ENCODE measurements at places on chromosomes 7 and 10. TPM values are rescaled to one million over a fixed set of nuclear protein-coding genes. Genes with fewer than 3 reads are reported as not detected.
A peak's percentile ranks its signal among the peaks of the same experiment; 100 is the strongest.

Gene CALCR
- total RNA-seq = 0.20 TPM

DNA sequence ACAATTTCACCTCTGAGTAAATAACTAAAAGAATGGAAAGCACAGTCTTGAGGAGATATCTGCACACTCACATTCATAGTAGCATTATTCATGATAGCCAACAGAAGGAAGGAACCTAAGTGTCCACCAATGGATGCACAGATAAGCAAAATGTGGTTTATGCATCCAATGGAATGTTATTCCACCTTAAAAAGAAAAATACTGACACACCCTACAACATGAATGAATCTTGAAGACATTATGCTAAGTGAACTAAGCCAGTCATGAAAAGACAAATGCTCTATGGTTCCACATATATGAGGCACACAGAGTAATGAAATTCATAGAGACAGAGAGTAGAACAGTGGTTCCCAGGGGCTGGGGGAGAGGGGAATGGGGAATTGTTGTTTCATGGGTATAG lies 6.5 kb upstream of the CCSER2 start:
- no peak for DNase-seq
- no peaks in the 10 kb centered on the region for H3K36me3 ChIP-seq
- H3K4me1 ChIP-seq = no peaks in the 10 kb centered on the region

DNA sequence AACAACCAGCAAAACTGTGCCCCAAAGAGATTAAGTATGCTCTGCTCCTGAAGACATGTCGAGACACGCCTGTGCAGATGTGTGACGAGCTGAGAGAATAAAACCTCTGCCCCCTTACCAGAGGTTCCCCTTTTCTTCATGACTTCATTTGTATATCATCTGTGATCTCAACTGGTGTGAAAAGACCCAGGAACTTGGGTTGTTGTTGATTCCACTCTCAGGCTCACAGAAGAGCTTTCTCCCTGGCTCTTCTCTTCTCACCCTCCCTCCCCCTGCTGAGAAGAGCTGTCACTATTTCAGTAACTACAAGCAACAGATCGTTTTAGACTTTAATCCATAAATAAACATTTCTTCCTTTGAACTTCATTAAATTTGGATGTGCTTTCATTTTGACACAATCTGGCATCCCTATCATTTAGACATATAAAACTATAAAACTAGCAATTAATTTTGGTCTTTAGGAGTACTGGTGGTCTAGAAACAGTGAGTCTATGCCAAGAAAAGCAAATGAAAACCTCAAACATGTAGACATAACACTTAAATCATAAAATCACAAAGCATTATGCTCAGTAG lies 179.3 kb upstream of the FZD8 start:
- peak; percentile 55 for DNase-seq
- H3K4me3 ChIP-seq = no peak overlapping the region
- H3K4me1 ChIP-seq = peaks cover 5% of the 10 kb centered on the region
- no peak overlapping the region for H3K27ac ChIP-seq

DNA sequence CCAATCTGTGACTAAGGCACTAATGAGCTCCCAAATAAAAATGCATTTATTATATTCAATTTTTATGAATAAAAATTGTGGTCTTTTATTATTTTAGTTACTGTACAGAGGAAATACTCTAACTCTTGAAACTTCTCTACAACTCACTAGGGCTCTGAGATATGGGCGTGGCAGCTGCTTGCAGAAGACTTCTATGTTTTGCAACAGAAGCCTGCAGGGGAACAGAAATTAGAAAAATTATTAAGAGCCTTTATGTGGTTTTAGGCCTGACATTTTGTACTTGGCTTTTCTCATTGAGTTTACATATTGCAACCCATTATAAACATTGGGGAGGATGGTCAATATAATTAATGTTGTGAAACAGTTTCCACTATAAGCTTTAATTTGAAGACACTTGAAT lies 581.4 kb downstream of the TNS3 start:
- H3K4me1 ChIP-seq = no peaks in the 10 kb centered on the region
- H3K4me3 ChIP-seq = no peak overlapping the region
- no peak for DNase-seq
- no peaks in the 10 kb centered on the region for H3K36me3 ChIP-seq
- no peak overlapping the region for H3K27ac ChIP-seq

All from lung (tissue), 17 donors.